ENCODE measurements at places on chromosomes 3 and 15.

GRCh38 chr3:109071350-109072142 lies 46.4 kb downstream of the MORC1 start:
- peak; percentile 2 for DNase-seq

DNA sequence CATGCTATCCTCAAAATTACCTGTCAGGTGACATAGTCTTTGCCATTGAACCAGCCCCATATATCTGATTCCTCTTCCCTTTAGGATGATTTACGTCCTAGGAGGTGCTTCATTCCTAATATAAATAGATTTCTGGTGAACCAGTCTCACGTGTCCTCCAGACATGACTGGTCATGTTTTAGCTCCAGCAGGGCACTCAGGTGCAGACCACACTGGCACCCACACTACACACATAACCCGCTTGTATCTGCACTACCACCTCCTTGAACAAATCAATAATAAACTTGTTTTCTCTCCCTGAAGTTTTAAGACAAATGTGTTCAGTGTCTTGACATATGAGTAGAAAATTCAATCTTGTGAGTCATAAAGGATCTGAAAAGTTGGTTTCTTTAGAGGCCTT lies 155.5 kb downstream of the GOLIM4 start:
- no peak for DNase-seq

GRCh38 chr15:31523655-31524049 lies 197.0 kb downstream of the KLF13 start:
- DNase-seq, result no peak

- DNase-seq, result no peak
Measured at GRCh38 chr3:124594581-124594980, 135.7 kb upstream of the UMPS start.

- DNase-seq, result no peak
Measured at GRCh38 chr3:62885136-62885535, 9.9 kb upstream of the CADPS start.

All from DMS53 (cell line).